ENCODE measurements at places on chromosomes 4 and X.

GRCh38 chr4:6308899-6309643 lies 39.4 kb downstream of the WFS1 start:
- DNase-seq: no peak

- DNase-seq: no peak
These were observed 164.3 kb upstream of the GALNTL6 start for GRCh38 chr4:171648926-171649325.

DNA sequence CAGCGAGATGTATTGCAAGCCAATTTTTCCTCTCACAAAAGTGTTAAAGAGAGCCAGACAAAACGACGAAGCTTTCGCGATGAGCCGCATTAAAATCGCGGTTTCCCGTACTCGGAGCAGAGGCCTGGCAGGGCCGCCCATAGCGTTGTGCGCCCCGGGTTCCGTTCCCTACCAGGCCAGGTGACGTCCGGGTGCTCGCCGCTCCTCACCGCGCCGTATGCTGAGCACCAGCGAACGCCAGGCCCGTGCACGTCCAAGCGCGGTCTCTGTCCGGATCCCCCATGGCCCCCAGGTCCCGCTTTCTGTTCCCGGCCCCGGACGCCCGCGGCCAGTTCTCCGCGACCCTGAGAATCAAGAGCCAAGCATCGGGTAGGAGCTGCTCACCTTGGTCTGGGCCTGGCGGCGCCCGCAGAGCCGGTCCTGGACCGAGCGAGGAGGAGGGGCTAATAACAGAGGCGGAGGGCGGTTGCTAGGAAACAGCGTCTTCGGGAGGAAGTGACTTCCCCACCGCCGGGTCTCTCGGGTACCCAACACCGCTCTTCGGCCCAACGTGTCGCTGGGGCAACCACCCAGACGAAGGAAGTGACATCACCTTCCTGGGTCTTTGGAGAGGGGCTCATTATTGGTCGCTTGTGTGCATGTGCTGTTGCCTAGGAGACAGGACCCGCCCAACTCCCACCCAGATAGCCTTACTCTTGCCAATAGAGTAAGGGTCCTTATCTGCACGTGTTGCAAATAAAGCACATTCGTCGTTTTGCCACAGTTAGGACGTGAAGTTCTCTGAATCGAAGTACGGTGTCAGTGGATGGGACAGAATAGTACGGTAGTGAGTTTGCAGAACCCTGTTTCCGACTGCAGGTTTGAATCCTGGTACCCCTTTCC lies at the start of gene MAP9:
TSS of gene MAP9 (minus strand) at position 579 of the 882 bp plus-strand sequence. CDS start 1,115 bp downstream, outside the sequence.
- peak; percentile 70 for DNase-seq

- no peak for DNase-seq
These were observed 212.2 kb upstream of the CENPE start for GRCh38 chr4:103410386-103410785.

DNA sequence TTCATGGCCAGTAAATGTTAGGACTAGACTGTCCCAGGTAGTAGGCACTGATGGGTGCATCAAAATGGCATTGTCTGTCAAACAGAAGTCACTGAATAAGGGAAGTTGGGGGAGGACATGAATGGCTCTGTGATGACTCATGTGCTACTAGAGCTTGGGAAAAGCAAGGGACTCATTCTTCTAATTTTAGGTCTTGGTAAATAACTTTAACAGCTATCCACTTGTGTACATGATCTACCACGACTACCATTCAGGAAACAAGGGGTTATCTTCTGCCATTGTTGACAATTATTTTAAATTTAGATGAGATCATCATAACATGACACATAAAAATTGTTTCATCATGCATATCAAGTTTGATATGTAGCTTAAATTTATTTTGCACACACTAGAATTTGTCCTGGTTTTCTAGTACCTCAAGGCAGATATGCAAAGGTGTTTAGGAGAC lies 6.3 kb downstream of the AREG start:
- no peak for DNase-seq

GRCh38 chrX:36443007-36443406 lies 523.5 kb downstream of the CFAP47 start:
- DNase-seq: no peak

GRCh38 chr4:116055857-116056827 lies 942.7 kb upstream of the NDST4 start:
- DNase-seq: no peak

GRCh38 chrX:40056420-40056819 lies 41.3 kb downstream of the BCOR start:
- DNase-seq: no peak

DNA sequence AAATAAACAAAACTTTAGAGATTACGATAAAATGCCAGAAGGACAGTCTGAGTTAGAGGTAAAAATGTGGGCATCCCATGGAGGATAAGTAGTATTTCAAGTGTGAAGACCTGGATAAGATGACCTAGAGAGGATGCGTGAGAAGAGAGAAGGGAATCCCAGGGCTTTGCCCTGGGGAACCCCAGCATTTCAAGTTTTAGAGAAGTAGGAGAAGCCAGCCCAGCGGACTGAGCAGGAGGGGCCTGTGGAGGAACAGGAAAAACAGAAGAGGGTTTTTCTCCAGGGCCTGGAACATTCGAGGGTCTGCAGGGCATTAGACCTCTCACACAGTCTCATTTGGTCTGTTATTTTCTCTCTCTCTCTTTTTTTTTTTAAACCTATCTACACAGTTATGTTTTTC lies 2.9 kb upstream of the CFP start:
- no peak for DNase-seq

GRCh38 chr4:123380728-123381716 lies 15.6 kb upstream of the SPRY1 start:
- DNase-seq: no peak

- no peak for DNase-seq
These were observed 1.5 kb downstream of the MAN2B2 start for GRCh38 chr4:6576512-6576911.

GRCh38 chr4:36269101-36269500 lies 12.3 kb upstream of the DTHD1 start:
- DNase-seq: no peak

- DNase-seq: no peak
These were observed 312.2 kb downstream of the GALNTL6 start for GRCh38 chr4:172125443-172125842.

DNA sequence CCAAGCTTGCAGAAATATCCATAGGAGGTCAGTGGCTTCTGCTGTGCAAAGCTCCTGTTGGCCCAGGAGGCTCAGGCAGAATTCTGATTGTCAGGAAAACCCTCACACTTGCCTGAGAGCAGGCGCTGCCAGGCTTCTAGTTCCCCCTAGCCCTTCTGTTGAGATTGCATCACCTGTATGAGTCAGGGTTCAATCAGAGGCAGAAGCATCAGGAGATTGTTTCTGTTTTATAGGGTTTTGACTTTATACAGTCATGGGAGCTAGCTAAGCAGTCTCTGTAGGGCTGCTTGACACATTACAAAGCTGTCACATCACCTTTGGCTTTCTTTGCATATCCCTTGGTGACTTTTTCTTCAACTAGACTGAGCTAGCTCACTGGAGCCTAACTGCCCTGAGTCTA lies 27.8 kb downstream of the DIPK2B start:
- DNase-seq: no peak

GRCh38 chr4:5552451-5552850 lies 155.9 kb downstream of the EVC2 start:
- DNase-seq: no peak

DNA sequence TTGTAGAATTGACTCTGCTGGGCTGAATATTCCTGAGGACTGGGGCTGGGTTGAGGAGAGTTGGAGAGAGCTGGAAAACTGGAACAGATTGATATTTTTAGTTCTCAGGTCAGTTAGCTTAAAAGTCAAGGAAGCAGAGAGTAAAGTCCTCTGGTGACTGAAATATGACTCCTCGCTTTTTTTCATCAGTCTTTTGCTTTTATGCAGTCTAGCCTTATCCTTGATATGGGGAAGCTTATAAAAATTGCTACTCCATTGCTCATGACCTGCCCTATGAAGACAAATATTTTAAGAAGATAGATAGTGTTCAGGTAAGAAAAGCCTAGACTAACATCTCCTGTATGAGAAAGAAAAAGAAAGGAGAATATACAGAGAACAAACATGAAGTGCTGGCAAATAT lies 152.7 kb downstream of the C4orf33 start:
- no peak for DNase-seq

GRCh38 chr4:8248091-8248490 lies 21.5 kb upstream of the HTRA3 start:
- DNase-seq: no peak

GRCh38 chrX:125204681-125205132 lies 115.0 kb upstream of the TEX13C start:
- DNase-seq: no peak

GRCh38 chr4:137452799-137453198 lies 79.5 kb downstream of the PCDH18 start:
- no peak for DNase-seq

- DNase-seq: no peak
These were observed 26.5 kb downstream of the GALNT7 start for GRCh38 chr4:173195109-173195508.

- DNase-seq: no peak
These were observed 90.8 kb downstream of the FNIP2 start for GRCh38 chr4:158859661-158860060.

GRCh38 chr4:123783151-123783790 lies 386.7 kb downstream of the SPRY1 start:
- no peak for DNase-seq

GRCh38 chr4:135412213-135412612 lies 1210.6 kb upstream of the PABPC4L start:
- DNase-seq: no peak

DNA sequence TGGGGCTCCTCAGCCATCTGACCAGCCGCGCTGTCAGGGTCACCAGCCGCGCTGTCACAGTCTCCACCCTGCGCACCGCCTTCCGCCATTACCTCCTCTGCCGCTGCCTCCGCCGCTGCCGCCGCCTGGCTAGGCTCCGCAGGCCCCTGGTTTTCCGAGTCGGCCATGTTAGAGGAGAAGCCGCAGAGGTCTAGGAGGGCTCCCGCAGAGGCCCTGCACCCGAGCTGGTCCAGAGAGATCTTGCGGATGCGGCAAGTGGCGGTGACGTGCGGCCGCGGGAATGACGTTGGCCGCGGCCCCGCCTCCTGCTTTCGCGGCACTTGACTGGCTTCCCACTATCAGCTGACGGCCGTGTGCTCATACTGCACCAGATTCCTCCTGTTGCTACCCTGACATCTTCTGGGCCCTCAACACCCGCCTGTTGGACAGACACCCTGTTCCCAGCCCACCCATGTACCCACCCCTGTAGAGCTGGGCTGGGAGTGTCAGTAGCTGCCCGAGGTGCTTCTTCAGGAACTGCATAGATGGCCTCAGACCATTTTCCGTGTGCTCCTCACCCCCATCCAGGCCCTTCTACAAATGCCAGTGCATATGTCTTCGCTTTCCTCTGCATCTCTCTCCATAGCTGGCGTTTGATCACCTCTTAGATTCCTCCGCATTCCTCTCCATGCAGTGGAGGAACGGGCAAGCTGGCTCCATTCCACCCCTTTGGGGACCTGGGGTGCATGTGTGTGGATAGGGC lies at the start of gene NAP1L5:
TSS of gene NAP1L5 (minus strand) at position 242 of the 742 bp plus-strand sequence. CDS start at position 167, 75 bp downstream.
- peak; percentile 39 for DNase-seq

DNA sequence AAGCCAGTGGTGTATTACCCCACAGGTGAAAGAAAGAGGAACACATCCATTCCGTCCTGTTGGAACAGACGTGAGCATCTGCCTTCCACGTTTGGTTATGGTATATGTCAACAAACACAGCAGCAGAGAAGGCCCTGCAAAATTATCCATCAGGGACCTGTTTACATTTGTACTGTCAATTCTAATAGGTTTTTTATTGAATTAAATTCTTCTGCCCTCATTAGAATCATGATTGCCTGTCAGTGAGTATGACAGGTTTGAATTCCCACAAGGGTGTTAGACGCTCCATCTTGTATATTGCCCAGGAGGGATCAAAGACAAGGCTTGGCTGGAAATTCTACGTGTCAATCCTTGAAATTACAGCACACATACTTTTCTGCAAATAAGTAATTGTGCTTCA lies 339.9 kb upstream of the NOCT start:
- no peak for DNase-seq

DNA sequence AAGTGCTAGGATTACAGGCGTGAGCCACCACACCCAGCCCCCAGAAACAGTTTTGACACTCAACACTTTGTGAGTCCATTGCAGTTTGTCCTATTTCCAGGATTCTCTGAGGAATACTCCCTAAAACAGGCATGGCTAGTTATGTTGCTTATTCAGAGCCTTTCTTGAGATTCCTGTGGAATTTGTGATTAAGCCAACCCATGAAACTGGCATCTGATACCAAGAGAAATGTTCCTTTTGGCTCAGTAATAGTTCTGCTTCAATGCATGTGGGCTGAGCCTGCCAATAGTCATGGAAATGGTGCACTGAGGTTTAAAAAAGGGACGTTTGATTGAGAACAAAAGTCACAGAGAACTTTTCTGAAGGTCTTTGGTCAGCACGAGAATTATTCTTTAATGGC lies 241.7 kb downstream of the PPP1R2C start:
- no peak for DNase-seq

- DNase-seq: no peak
These were observed 23.7 kb upstream of the TLR7 start for GRCh38 chrX:12843061-12843667.

DNA sequence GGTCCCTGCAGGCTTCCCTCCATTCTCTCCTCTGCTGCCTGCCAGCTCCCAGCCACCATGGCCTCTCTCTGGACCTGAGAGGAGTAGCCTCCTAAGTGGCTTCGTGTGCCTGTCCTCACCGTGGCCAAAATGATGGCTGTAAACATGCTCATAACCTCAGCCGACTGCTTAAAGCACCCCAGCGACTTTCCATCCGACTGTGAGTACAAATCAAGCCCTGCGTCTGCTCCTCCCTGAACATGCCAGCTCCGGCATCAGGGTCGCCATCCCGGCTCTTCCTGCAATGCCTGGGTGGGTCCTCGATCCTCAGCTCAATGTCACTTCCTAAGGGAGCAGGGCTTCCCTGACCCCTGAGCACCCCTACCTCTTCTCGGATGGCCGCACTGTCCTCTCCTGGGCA lies 3.3 kb upstream of the SORCS2 start:
- DNase-seq: no peak

DNA sequence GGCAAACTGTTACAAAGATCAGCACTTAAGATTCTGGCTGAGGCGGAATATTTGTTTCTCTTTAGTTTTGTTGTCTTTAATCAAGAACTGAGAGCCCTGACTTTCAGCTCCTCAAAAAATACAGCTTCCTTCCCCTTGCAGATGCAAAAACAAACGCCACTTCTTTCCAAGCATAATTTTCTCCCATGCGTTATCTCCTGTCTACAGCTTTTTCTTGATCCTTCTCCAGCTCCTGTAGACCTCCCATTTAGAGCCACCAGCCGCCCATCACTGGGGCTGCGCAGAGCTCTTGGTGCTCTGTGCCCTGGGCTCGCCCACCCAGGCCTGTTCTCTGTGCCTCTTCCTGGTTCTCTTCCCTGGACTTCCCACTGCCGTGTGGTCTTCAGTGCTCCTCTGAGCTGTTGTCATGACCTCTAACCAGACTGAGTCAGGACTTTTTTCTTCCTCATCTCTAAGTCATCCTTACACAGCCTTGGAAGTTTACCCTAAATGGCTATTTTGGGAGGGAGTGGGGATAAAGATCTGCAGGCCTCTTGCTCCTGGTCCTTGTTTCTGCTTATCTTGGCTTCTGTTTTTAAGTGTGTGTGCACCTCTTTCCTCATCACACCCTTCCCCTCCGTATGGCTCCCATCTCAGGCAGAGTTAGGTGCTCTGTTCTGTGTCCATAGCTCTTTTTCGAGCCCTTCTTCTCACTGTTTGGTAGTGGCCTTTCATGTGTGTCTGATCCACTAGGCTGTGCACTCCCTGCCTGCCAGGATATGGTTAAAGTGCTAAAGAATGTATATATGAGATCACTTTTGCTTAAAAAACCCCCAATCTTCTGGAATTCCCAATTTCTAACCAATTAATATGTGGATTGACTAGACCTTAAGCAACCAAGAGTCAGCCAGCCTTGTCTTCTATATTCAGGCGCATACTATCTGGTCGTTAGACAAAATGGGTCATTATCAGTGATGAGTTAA lies 122.5 kb downstream of the PTTG2 start:
- no peak for DNase-seq
